ENCODE measurements at places on chromosomes 5 and 9.
A peak's percentile ranks its signal among the peaks of the same experiment; 100 is the strongest.

GRCh38 chr5:66992547-66992946 lies 204.1 kb downstream of the CD180 start:
- no peak for DNase-seq

- DNase-seq, result no peak
Observed at GRCh38 chr5:72951671-72952468, 4.0 kb upstream of the FCHO2 start.

DNA sequence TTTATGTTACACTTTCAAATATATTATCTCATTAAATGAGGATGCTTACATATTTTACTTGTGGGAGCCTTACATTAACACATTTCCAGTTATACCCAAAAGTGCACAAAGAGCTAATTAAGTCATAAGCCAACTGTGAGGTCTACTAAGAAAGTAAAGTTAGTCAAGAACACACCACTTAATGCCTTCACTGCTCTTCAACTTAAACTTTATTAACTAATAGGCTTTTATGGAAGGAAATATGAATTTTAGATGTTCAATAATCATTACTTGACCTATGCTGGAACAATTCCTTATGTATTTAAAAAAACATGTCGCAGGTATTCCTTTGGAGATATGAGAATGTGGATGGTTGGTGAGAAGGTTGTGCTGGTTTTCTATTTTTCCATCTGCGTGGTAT lies 3.4 kb downstream of the ST8SIA4 start:
- no peak for DNase-seq

- DNase-seq, result no peak
Observed at GRCh38 chr9:8282535-8282934, 483.0 kb upstream of the DMAC1 start.

- DNase-seq, result no peak
Observed at GRCh38 chr5:172918421-172919371, 40.5 kb upstream of the RPL26L1 start.

- DNase-seq, result no peak
Observed at GRCh38 chr5:180806351-180807011, 3.9 kb upstream of the MGAT1 start.

DNA sequence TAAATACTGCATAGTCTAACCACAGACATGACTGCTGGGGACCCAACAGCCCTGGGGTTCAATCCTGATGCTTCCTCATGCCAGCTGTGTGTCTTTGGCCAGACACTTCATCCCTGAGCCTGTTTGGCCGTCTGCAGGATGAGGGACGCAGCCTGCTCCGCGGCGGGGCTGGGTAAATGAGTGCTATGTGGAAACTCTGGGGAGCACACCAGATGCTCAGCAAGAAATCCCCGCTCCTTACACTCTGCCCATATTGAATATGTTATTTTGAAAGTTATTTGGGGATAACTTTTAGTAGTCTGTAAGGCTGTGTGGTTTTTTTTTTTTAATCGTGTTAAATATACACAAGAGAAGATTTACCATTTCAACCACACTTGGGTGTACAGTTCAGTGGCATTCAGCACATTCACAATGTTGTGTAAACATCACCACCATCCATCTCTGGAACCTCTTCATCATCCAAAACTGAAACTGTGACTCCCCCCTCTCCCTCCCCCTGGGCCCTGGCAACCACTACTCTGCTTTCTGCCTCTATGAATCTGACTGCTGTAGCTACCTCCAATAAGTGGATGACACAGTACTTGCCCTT lies 42.7 kb downstream of the SH3PXD2B start:
- DNase-seq, result no peak

GRCh38 chr5:170584450-170585058 lies 80.7 kb downstream of the KCNIP1 start:
- DNase-seq, result no peak

GRCh38 chr9:69213647-69214046 lies 39.6 kb downstream of the TJP2 start:
- no peak for DNase-seq

- no peak for DNase-seq
Observed at GRCh38 chr9:107874591-107875369, 385.2 kb upstream of the KLF4 start.

GRCh38 chr9:131678499-131679111 lies 61.3 kb downstream of the RAPGEF1 start:
- no peak for DNase-seq

- DNase-seq, result no peak
Observed at GRCh38 chr5:74949976-74950375, 83.8 kb upstream of the FAM169A start.

GRCh38 chr9:108184941-108185340 lies 670.8 kb downstream of the ACTL7B start:
- no peak for DNase-seq

- no peak for DNase-seq
Observed at GRCh38 chr5:150562832-150563231, 54.9 kb downstream of the NDST1 start.

DNA sequence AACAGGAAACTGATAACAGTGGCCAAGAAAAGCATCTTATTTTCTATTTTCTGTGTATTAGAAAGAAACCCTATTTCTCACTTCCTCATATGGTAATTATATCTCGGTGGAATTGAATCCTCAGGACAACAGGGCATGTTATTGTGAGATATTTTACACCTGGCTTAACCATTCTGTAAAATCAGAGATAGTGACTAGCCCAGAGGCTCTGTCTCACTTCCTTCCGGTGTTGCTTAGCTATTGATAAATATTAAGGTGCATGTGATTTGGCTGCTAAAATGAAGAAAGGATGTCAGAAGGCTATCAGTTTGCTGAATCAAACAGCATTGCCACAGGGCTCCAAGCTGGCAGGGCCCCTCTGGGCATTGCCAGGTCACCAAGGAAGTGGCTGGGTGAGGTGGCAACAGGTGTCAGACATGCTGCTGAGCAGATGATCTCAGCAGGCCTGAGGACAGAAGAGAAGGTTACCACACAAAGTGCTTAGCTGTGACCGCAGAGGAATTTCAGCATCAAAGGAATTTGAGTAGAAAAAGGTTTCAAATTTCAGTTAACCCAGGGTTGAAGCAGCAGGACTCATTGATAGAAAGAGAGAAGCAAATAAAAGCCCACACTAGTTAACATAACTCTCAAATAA lies 330.7 kb downstream of the PDE4D start:
- DNase-seq, result no peak

GRCh38 chr5:150779397-150780186 lies 1.0 kb downstream of the SMIM3 start:
- DNase-seq, result no peak

- no peak for DNase-seq
Observed at GRCh38 chr9:118761016-118761790, 608.0 kb downstream of the BRINP1 start.

- no peak for DNase-seq
Observed at GRCh38 chr9:92992549-92992948, 45.2 kb downstream of the FGD3 start.

GRCh38 chr5:132815454-132815853 lies 2.4 kb downstream of the SOWAHA start:
- DNase-seq, result no peak

DNA sequence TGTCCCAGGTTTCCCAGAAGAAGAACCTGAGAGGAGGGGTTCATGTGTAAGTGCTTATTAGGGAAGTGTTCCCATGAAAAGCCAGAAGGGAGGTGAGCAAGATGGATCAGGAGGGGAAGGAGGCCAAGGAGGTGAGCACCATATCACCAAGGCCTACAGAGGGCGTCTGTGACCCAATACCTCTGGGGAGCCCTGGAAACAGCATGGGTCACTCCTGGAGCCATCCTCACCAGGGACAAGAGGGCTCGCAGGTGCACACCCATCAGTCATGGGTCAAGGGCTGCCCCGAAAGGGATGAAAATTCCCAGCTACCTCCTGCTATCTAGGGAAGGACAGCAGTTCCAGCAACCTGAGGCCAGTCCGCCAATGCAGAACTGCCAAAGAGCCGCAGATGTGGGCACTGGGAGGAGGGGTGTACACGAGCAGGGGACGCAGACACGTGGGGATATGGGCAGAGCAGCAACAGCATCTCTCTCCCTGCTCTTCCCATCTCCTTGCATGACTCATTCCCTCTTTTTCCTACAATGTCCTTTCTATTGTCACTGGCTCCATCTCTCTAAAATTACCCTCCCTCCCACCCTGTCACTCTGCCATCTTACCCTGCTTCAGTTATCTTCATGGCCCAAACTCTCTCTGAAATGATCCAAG lies 167.6 kb upstream of the FSTL4 start:
- DNase-seq, result no peak

GRCh38 chr5:141527426-141527825 lies 38.5 kb downstream of the PCDHGC5 start:
- no peak for DNase-seq

- DNase-seq, result no peak
Observed at GRCh38 chr9:129542741-129543140, 78.2 kb downstream of the C9orf50 start.

DNA sequence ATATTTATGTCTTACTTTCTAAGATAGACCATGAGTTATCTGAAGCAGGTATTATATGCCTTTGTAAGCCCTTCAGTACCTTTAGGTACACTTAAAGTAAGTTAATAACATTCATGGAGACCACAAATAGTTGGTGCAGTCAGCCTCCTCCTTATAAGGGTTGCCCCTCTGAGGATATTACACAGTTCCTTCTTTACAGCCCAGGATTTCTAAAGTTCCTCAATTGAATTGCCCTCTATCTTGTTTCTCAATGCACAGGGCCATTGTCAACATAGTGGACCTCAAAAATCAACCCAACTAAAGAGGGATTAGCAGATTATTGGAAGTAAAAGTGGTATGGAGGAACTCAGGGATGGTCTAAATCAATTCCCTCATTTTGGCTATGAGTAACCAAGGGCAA lies 50.3 kb downstream of the HMHB1 start:
- no peak for DNase-seq

- DNase-seq, result no peak
Observed at GRCh38 chr5:75053054-75053303, 621 bp upstream of the GCNT4 start.

- DNase-seq, result no peak
Observed at GRCh38 chr9:133730994-133731715, 7.0 kb downstream of the SARDH start.

- no peak for DNase-seq
Observed at GRCh38 chr9:23194281-23194680, 631.8 kb downstream of the ELAVL2 start.

GRCh38 chr9:76444322-76444929 lies 14.6 kb upstream of the GCNT1 start:
- no peak for DNase-seq

DNA sequence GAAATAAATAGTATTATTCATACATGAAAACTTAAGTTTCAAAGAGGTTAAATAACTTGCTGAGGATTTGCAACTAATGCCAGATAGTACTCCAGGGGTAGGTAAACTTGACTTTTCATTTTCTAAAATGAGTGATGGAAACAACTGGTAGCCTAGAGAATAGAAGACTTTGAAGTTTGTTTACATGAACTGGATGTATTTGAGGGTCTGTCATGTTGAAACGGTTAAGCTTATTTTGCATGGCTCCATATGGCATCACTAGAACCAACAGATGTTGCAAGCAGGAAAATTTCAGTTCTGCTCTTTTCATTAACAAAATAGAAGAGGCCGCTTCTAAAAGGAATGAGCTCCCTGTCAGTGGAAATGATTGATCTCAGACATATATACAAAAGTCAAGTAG lies 105.1 kb upstream of the SGCD start:
- no peak for DNase-seq

DNA sequence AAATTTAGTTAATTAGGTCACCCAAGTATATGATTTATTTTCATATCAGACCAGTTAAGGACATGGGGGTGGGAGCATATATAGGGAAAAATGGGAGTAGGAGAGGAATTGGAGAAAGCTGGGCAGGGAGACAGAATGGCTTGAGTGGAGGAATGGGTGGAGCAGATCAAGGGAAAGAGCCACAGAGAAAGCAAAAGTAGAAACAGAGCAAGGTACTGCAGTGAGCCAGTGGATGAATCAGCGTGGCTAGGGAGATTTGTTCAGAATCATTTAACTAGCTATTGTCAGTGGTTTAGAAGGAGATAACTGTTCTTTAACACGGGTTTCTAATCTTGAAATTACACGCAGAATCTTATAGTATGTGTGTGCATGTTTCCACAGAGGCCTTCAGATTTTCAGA lies 37.4 kb downstream of the SNX24 start:
- no peak for DNase-seq

GRCh38 chr9:36625006-36625615 lies 52.4 kb downstream of the MELK start:
- DNase-seq, result peak; percentile 33

DNA sequence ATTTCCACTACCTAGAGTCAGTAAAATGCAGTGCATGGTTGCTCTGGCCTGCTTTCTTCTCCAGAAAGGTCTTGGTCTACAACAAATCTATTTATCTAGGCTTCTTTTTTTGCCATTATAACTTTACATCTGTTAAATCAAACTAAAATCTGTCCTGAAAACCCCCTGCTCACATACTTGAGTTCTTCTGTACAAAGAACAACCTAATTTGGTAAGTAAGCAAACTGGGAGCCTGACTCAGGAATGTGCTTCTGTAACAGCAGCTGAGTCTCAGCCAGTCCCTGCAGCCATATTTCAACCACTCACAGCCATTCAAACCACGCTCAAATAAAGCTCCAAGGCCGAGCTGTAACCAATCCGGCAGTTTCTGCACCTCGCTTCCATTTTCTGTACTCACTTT lies 95.8 kb downstream of the PLPP1 start:
- DNase-seq, result peak; percentile 46

GRCh38 chr9:129549684-129550083 lies 71.2 kb downstream of the C9orf50 start:
- DNase-seq, result peak; percentile 74

DNA sequence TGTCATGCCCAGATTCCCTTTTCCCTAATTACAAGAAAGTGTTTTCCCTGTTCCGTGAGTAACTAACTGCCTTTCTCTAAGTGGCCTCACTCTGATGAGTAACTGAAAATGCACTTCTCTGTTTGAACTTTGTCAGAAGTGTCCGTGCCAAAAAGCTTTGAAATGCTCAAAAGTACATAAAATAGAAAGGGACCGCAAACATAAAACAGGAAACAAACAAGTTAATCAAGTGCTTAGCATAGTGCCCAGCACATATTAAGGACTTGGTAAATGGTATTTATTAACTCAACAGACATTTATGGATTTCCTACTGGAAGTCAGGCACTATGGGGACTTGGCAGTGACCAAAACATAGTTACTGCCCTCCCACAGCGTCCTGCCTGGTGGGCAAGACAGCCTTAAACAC lies 22.3 kb downstream of the AQP3 start:
- no peak for DNase-seq

GRCh38 chr5:1037671-1038416 lies 29.2 kb downstream of the NKD2 start:
- DNase-seq, result no peak

DNA sequence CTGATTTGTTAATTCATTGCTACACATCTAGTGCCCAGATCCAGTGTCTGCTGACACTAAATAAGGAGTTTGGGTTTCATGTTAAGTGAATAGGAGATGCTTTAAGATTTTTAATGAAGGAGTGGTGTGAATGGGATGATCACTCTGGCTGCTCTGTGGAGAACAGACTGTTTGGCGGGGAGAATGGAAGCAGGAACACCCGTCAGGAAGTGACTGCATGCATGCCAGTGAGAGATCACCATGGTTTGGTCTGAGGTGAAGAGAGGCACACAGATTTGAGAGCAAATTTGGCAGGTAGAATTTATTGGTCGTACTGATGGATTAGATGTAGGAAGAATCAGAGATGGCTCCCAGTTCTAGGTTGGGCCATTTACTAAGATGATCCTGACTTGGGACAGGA lies 19.8 kb downstream of the ATP6V0E1 start:
- DNase-seq, result no peak

Data from anterior cingulate cortex (tissue), 58 donors.